Choroid plexus epithelial cell (primary cell): ENCODE measurements at places on chromosomes 13 and 19.

GRCh38 chr19:35247526-35248309 lies 1.1 kb upstream of the LSR start:
- no peak for DNase-seq

- peak; percentile 59 for DNase-seq
Measured at GRCh38 chr13:44906713-44907112, 82.6 kb downstream of the NUFIP1 start.

DNA sequence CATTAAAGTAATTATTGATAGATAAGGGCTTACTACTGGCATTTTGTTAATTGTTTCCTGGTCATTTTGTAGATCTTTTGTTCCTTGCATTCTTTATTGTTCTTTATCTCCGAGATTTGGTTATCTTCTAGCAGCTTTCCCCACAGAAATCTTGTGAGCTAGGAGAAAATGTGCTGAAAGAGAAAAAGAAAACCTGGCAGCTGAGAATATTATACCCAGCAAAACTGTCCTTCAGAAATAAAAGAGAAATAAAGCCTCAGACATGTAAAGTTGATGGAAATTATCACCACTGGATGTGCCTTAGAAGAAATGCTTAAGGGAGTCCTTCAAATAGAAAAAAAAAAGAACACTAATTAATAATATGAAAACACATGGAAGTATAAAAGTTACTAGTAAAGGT lies 464.9 kb upstream of the GPC6 start:
- no peak for DNase-seq

DNA sequence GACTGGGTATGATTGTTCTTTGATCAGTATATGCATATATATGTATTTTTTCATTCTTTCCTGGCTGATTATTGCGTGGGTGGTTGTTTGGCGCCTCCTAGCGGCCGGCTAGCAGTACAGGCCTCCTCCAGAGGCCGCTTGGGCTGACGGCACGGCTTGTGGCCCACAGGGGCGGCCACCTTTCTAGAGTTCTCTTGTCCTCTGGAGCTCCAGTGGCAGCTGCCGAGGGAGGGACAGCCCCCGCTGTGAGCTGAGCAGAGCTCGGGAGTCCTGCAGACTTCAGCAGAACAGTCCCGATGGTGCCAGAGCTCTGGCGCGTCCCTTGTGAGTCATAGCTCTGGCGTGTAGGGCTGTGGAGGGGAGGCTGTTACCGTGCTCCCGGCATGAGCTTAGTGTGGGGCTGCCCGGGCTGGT lies 22.5 kb upstream of the ZNF429 start:
- DNase-seq: peak; percentile 6

- no peak for DNase-seq
Measured at GRCh38 chr13:98548230-98548629, 28.7 kb downstream of the STK24 start.

DNA sequence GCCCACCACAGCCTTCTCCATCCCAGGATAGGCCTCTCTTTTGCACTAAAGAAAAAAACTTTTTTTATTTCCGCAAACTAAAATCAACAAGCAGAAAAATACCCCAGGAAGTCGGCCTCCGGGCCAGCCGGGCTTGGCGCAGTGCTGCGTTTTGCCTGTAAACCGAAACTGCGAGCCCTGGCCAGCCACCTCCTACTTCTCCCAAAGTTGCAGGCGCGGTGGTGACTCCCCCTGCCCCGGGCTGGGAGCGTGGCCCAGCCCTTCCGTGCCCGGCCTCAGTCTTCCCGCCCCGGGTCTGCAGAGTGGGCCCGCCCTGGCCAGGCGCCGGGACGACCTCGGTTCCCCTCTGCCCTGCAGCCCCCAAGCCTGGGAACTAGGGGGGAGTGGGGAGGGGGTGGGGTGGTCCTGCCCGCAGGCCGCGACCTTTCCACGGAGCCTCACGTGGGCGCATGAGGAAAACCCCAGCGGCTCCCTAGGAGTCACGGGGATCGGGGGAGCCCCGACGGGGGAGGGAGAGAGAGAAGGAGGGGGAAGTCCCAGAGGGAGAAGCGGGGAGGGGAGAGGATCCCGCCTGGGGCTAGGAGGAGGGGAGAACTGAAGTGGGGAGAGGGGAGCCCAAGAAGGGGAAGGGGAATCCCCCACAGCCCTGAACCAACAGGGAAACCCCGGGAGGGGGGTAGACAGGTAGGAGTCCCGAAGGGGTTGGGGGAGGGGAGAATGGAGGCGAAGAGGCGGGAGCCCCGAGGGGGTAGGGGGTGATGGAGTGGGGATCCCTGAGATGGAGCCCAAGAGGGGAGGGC lies 3.0 kb downstream of the GADD45B start:
- peak; percentile 86 for DNase-seq

GRCh38 chr13:40422588-40423235 lies 243.7 kb downstream of the FOXO1 start:
- DNase-seq: no peak

GRCh38 chr19:29671393-29672160 lies 6.3 kb downstream of the PLEKHF1 start:
- DNase-seq: peak; percentile 86

GRCh38 chr19:33527125-33527524 lies 5.5 kb upstream of the PEPD start:
- DNase-seq: no peak

DNA sequence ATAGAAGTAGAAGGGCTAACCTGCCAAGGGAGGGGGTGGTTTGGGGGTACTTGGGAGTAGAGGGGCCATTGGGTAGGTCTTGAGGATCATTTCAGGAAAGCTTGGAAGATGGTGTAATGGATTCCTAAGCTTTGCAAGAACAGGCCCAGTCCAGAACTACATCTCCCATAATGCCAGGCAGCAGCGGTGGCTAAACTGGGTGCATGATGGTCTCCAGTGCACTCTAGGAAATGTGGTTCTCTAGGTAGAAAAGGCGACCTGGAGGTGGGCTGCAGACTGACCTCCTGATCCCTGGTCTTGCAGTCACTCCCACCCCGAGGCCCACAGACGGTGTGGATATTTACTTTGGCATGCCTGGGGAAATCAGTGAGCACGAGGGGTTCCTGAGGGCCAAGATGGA lies 3.8 kb downstream of the APLP1 start:
- no peak for DNase-seq

GRCh38 chr19:39544911-39545310 lies 5.0 kb upstream of the EID2 start:
- DNase-seq: no peak

DNA sequence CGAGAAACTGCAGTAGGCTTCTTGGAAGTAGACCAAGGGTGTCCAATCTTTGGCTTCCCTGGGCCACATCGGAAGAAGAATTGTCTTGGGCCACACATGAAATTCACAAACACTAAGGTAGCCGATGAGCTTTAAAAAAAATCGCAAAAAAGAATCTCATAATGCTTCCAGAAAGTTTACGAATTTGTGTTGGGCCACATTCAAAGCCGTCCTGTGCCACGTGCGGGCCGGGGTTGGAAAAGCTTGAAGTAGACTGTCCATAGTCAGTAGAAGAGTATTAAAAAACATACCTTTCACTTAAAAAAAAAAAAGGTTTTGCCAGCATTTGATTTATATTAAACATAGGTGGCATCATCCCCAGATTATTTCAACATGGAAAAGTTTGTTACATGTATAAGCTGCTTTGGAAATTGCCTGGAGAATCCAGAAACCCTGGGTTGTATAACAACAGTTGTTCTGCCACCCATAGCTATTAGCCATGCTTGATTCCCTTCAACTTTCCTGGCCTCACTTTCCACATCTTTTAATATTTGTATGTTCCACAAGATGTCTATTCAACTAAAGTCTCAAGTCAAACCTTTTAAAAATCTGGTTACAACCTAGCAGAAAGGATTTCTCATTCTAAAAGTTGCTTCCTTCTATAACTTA lies 1.0 kb downstream of the IFT88 start:
- DNase-seq: no peak

GRCh38 chr13:99470027-99470426 lies 31.2 kb upstream of the TM9SF2 start:
- no peak for DNase-seq

GRCh38 chr13:20099319-20099718 lies 61.5 kb downstream of the GJA3 start:
- no peak for DNase-seq

DNA sequence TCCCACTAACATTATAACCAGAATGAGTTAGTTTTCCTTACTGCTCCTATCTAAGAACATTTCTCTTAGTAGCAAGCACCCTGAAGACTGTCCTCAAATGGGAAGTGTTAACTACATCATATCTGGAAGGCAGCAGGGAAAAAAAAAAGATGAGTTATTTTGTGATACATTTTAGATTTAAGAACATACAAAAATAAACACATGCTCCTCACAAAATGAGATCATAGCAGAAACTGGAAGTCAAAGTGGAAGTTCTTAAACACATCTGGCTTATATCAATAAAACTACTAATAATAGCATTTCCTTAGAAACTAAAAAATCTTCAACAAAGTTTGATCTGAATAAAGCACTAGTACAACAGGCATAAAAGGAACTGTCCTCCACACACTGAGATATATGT lies 70.4 kb downstream of the SLITRK6 start:
- peak; percentile 12 for DNase-seq

- peak; percentile 25 for DNase-seq
Measured at GRCh38 chr13:94859278-94859691, 146.9 kb upstream of the SOX21 start.

DNA sequence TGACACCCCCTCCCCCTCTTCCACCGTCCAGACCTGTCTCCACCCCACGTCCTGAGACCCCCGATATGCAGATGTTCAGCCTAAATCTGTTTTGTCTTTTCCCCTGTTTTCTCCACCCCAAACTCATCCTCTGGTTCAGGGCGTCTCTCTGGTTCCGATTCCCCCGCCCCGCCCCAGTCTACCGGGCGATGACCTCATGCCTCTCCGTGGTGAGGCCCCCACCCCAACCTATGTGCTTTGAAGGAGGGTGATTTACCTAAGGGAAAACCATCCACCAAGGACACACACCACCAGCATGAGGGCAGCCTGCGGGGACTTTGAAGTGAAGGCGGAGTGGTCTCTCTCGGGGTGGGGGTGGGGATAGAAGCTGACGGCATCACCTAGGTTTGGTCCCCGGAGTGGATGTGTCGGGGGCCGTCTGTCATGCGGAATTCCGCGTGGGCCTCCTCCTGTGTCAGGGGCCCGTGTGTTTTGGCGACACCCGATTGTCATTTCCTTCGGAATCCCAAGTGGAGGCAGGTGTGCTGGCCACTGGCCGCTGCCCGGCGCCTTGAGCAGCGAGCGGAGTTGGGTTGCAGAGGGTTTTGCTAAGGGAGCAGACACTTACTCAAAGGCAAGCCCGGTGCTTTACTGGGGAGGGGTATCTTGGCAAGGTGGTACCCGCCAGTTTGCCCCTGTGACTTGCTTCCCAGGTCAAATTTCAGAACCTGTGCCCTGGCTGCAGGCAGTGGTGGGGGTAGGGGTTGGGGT lies 1.4 kb downstream of the FZR1 start:
- no peak for DNase-seq

DNA sequence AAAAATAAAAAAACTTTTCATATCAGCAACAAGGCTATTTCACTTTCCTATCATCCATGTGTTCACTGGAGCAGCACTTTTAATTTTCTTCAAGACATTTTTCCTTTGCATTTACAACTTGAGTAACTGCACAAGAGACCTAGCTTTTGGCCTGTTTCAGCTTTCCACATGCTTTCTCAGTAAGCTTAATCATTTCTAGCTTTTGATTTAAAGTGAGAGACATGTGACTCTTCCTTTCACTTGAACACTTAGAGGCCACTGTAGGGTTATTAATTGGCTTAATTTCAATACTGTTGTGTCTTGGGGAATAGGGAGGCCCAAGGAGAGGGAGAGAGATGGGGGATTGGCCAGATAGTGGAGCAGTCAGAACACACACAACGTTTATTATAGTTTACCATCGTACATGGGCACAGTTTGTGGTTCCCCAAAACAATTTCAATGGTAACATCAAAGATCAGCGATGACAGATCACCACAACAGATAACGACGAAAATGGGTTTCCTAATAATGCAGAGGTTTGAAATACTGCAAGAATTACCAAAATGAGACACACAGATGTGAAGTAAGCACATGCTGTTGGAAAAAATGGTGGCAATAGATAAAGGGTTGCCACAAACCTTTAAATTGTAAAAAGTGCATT lies 117.6 kb downstream of the GGACT start:
- no peak for DNase-seq

DNA sequence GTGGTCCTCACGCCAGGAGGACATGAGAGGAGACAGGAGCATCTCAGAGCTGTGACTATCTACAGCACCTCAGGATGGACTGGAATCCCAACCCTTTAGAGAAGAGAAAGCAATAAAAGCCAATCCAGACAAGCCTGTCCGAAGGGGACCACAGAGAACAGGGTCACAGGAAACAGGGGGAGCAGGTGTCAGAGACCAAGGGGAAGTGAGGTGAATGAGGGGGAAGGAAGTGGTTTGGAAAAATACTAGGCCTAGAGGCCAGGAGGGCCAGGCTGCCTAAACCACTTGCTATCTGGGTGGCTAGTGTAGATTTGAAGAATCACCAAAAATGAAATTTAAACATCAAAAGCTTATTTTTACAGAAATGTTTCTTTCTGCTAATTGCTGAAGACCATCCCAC lies 16.2 kb downstream of the TMTC4 start:
- DNase-seq: no peak

- DNase-seq: peak; percentile 60
Measured at GRCh38 chr13:86830046-86830445, 841.1 kb upstream of the SLITRK5 start.

- DNase-seq: no peak
Measured at GRCh38 chr13:27482983-27483382, 32.6 kb upstream of the MTIF3 start.

- peak; percentile 53 for DNase-seq
Measured at GRCh38 chr13:91347996-91348905, 764 bp downstream of the MIR17HG start.

GRCh38 chr13:23025864-23026608 lies 154.7 kb upstream of the SGCG start:
- no peak for DNase-seq

DNA sequence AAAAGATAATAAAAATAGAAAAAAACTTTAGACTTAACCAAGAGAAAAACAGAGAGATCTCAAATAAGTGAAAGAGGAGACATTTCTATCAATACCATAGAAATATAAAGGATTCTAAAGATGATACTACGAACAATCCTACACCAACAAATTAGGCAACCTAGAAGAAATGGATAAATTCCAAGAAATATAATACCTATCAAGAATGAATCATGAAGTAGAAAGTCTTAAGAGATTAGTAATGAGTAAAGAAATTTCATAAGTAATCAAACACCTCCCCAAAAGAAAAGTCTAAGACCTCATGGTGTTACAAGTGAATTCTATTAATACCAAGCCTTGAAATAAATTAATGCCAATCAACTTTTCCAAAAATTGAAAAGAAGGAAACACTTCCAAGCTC lies 1584.5 kb upstream of the MIR17HG start:
- peak; percentile 39 for DNase-seq

- DNase-seq: no peak
Measured at GRCh38 chr13:96996107-96996506, 1.8 kb upstream of the OXGR1 start.
